ENCODE measurements at places on chromosomes 16 and 17.
A peak's percentile ranks its signal among the peaks of the same experiment; 100 is the strongest.

DNA sequence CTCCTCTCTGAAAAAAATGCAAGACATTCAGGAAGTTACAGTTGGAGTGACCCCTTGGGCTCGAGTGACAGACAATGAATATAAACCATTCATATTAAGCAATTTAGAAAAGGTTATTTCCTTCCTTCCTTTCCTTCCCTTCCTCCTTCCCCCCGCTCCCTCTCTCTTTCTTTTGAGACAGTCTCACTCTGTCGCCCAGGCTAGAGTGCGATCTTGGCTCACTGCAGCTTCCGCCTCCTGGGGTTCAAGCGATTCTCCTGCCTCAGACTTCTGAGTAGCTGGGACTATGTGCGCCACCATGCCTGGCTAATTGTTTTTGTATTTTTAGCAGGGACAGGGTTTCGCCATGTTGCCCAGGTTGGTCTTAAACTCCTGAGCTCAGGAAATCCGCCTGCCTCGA lies 13.2 kb downstream of the PSMD12 start:
- DNase-seq: no peak

GRCh38 chr17:50635732-50635981 lies 976 bp downstream of the ABCC3 start:
- DNase-seq: no peak

DNA sequence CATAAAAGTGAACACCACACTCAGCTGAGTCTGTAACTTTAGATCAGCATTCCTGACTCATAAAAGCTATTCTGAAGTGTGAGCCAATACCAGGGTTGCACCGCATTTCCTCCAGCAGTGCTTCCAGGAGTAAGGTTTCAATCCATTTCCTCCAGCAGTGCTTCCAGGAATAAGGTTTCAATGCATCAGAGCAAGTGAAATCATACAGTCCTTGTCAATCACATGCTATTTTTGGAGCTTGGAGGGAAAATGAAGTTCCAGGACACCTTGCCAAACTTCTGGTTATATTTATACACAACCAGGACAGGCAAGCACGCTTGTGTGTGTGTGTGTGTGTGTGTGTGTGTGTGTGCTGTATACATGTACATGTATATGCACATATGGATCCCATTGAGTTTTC lies 327.6 kb downstream of the GRIN2A start:
- peak; percentile 37 for DNase-seq

- DNase-seq: no peak
These were observed 7.1 kb downstream of the RAP1GAP2 start for GRCh38 chr17:2803386-2803785.

GRCh38 chr16:17470908-17471718 lies at the start of gene XYLT1:
Gene XYLT1 (minus strand): TSS chr16:17470960. CDS start chr16:17470796, 164 bp downstream.
- peak; percentile 89 for DNase-seq

GRCh38 chr16:67431775-67432505 lies 1.0 kb downstream of the HSD11B2 start:
- no peak for DNase-seq

- peak; percentile 42 for DNase-seq
These were observed 8.1 kb upstream of the ABCA5 start for GRCh38 chr17:69335058-69335457.

GRCh38 chr17:14790521-14790920 lies 474.6 kb downstream of the PMP22 start:
- peak; percentile 54 for DNase-seq

All from astrocyte of the spinal cord (primary cell).